Endothelial cell of umbilical vein (primary cell): ENCODE measurements at places on chromosomes 7 and 10. TPM values are rescaled to one million over a fixed set of nuclear protein-coding genes. Genes with fewer than 3 reads are reported as not detected.

Gene PLCE1
- 0.01 and 0.02 TPM in 2 replicates for polyA plus RNA-seq

Gene UCMA
- polyA plus RNA-seq: not detected in 2 replicates

Gene WNT8B
- not detected in 2 replicates for polyA plus RNA-seq

Gene ENO4
- polyA plus RNA-seq: 0.08 TPM in 1 of 2 replicates, not detected in the other

Gene SNCG
- polyA plus RNA-seq: 50.6 and 60.8 TPM in 2 replicates

Gene PPP1R3A
- polyA plus RNA-seq: not detected in 2 replicates

Gene STEAP4
- not detected in 2 replicates for polyA plus RNA-seq

Gene MUC3A
- polyA plus RNA-seq: not detected in 2 replicates

Gene ASZ1
- polyA plus RNA-seq: not detected in 2 replicates

Gene WEE2
- polyA plus RNA-seq: not detected in 2 replicates

Gene RTKN2
- polyA plus RNA-seq: 0.48 and 0.65 TPM in 2 replicates

Gene MYO3A
- not detected in 2 replicates for polyA plus RNA-seq
